ENCODE measurements at places on chromosomes 1 and 21.
A peak's percentile ranks its signal among the peaks of the same experiment; 100 is the strongest.

DNA sequence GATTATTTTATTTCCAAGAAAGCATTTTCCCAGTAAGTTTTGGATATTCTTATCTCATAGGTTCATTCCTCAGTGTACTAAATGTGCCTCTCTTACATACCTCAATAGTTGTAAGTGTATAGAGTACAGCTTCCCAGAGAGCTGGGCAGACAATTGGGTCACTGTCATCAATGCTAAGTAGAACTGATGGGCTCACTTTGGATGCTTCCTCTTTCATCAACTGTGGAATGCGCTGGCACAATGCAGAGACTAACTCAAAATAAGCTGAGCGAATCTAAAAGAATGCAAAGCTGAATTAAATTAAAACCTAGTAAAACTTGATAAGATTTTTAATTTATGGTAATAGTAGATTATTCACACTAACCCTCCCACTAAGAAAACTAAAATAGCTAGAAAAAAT lies 21.5 kb downstream of the LTN1 start:
- no peak for DNase-seq

GRCh38 chr1:16960560-16961296 lies 19.7 kb downstream of the MFAP2 start:
- peak; percentile 78 for DNase-seq

DNA sequence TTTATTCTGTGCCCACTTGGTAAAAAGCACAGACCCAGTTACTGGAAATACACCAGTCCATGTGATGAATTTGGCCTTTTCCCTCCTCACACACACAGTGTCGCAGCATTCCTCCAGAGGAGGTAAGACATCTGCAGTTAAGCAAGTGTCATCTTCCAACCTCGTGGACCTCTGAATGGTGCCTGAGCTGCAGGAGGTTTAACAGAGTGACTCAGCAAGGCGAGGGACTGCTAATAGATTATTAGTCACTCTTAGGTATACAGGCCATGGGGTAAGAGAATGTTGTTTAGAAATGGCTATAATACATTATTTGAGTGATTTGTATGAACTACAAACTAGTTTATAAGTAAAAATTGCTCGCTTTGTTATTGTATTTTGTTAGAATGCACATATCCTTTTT lies 8.6 kb upstream of the LRRC8B start:
- no peak for DNase-seq

- DNase-seq, result no peak
Observed at GRCh38 chr1:185929776-185930175, 195.6 kb downstream of the HMCN1 start.

DNA sequence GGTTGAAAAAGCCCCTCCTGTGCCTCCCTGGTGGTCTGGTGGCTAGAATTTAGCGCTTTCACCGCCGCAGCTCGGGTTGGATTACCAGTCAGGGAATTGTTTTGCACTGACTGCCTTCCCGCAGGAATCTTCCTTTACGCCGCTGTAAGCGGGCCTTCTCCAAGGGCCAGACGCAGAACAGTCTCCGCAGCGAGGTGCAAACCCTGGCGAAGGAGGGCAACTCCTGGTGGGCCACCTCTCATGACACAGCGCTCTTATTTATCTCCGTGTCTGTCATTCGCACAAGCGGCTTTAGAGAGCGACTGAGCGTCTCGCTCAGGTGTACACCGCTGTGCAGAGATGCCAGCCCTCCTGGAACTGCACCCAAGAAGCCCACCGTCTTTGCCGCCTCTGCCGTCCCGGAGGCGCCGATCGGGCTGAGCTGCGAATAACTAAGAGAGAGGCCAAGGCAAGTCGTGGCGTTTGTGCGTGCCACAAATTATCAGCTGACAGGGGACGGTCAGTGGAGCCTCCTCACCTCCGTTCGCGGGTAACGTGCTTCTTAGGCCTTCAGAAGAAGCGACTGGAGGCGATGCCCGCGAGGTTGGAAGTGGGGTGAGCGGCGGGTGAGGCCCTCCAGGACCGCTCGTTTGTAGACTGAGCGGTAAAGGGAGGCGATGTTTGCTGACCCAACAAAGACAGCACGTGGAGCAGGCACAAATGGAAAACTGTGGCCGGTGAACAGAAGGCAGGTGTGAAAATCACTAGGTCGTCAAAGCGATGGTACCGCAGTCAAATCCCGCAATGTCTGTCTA lies 93.5 kb downstream of the PRKAB2 start:
- DNase-seq, result no peak

DNA sequence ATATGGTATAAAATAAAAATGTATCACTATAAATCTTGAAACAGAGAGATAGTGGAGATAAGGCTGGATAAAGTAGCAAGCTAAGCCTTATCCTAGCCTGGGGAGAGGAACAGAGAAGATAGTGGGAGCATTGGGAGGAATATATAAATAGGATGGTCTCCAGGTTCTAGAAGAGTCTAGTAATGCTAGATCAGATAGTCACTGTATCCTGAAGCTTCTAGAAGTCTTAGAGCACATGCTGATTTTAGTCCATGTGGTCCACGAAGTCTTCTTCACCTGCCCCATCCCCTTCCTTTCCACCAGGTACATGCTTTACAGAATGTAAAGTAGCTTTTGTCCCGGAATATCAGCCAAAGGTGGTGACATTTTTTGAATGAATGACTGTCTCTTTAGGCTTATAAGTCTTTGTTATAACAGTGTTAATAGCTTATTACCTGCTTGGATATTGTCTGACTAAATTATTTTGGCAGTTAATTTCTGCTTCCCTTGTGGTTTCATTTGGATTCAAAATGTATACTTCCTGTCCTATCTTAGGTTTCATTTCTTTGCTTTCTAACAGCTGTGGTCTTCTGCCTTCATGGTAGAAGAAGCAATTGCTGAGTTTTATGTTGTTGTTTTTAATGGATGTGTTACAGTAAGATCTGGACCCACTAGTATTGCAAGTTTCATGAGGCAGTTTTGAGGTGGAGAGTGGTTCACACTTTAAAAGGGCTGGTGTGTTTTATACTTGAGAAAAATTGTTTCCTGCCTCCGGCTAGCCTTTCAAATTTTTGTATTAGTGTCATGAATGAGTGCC lies 5.9 kb downstream of the SMG7 start:
- DNase-seq, result no peak

- no peak for DNase-seq
Observed at GRCh38 chr1:159946242-159947187, 1.1 kb upstream of the IGSF9 start.

- DNase-seq, result peak; percentile 57
Observed at GRCh38 chr1:201137579-201138310, 10.8 kb upstream of the ASCL5 start.

DNA sequence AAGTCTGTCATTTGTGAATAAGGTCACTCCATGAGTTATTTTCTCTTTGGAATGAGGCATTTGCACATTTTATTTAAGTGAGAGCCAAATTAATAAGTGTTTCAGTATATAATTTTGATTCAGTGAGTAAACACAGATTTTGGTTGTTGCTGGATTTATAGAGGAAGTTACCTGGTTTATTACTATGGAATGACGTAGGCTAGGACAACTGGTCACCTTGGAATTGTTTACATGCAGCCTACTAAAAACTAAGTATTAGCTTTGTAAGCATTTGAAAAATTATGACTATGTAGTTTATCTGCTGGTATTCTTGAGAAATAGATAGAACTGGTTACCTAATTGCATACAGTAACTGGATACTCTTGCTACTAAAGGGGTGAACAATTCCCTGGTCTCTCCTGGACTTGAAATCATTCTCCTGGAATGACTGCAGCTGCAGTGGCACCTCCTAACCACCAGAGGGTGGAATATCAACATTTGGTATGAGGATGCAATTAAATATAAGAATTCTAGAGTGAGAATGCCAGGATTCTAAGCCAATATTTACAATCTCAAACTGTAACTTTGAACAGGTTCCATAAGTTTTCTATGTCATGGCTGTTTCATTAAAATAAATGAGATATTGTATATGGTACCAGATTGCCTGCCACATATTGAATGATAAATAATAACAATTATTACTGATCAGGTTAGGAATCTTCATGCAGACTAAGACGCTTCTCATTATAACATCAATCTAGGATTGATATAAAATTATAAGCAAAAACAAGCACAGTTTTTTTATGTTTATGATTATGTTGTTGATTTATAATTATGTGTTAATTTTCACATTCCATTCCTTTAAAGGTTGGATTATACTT lies 3.5 kb upstream of the KRTAP27-1 start:
- DNase-seq, result peak; percentile 15

DNA sequence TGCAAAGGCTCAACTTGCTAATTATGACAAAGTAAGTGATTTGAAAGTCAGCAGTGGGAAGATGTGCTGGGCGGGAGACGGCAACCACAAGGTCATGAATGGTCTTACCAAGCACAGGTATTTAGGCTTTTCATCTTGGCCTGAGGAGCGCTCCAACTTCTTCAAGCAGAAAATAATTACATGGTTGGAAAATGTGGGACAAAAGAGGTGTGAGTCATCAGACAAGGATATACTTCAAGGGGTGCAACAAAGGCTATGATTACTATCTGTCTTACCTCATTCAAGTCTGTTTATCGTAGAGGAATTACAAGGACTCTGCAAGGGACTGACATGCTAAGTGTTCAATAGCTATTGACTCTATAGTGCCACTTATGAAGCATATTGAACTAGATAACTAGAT lies 2005.7 kb downstream of the MRPL39 start:
- DNase-seq, result no peak

DNA sequence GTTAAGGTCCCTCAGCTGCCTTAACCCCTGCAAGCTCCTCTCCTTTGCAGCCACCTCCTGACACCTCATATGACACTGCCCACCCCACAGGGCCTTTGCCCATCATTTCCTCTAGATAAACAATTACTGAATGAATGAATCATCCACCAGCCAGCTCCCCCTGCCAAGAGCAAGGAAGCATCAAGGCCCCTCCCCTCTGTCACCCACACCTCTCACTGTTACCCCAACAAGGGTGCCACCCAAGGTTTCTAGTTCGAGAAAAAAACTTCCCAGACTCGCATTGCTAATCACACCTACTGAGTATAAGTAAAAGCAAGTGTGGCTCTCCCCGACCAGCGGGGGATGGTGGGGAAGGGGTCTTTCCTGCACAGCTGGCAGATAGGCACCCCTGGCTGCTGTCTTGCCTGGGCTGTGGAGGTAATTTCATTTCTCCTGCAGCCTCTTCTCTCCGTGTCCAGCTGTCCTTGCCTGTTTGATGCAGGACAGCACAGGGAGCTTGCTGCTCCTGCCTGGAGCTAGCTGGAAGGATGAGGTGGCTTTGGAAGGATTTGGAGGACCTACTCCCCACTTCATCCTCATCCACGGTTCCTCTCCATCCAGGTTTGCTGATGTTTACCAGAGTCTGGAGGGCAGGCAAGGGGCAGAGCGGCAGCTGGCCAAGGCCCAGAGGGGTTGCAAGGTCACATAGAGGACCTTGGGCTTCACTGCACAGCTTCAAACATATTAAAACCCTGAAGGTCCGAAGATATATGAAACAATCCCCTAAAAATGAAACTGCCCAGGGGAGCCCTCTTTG lies 33.1 kb upstream of the LBR start:
- no peak for DNase-seq

DNA sequence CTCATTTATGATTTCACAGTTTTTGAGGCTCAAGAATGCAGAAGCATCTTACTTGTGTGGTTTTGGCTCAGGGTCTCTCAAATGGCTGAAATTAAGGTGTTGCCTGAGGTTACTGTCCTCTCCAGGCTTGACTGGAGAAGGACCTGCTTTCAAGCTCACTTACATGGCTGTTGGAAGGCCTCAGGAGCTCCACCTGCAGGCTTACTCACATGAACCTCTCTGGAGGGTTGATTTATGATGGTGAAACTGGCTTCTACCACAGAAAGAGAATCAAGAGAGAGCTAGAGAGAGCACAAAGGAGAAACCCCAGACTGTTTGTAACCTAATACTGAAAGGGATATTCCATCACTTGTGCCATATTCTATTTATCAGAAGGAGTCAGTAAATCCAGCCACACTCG lies 6.2 kb upstream of the KCNK2 start:
- no peak for DNase-seq

GRCh38 chr1:101013776-101014175 lies 11.8 kb downstream of the DPH5 start:
- DNase-seq, result no peak

GRCh38 chr1:216670118-216670883 lies 52.9 kb downstream of the ESRRG start:
- DNase-seq, result no peak

- DNase-seq, result no peak
Observed at GRCh38 chr1:22808676-22809483, 98.2 kb downstream of the EPHB2 start.

DNA sequence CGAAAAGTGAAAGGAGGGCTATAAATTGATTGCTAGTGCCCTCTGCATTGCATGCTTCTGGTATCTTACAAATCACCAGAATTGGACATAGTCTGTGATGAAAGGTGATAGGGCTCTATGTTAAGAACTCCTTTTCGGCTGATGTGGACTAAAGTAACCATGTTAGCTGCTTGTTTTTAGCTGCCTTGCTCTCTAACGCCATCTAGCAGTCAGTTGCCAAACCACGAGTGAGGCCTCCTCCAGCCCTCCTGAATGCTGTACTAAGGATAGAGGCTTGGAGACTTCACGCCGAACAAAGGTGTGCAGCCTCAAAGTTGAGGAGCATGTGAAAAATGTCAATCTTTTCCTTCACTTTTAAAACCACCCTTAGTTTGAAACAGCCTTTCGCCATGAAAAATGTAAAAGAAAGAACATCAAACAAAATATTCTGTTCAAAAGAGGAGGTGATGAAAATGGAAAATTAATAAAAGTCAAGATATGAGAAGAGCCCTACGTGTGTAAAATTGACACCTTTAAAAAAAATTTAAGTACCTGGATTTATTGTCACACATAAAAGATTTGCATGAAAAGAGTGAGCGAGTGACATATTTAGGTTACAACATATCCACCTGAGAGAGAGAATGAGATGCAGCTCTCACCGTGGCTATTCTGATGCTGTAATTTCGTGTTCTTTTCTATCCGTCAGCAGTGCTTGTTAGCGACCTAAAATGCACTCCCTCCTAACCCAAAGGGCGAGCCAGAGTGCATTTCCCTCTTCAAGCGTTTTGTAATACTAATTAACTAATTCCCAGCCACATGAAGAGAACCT lies 8.1 kb downstream of the LRRC53 start:
- DNase-seq, result no peak

GRCh38 chr1:226362361-226362760 lies 45.5 kb downstream of the PARP1 start:
- DNase-seq, result no peak

DNA sequence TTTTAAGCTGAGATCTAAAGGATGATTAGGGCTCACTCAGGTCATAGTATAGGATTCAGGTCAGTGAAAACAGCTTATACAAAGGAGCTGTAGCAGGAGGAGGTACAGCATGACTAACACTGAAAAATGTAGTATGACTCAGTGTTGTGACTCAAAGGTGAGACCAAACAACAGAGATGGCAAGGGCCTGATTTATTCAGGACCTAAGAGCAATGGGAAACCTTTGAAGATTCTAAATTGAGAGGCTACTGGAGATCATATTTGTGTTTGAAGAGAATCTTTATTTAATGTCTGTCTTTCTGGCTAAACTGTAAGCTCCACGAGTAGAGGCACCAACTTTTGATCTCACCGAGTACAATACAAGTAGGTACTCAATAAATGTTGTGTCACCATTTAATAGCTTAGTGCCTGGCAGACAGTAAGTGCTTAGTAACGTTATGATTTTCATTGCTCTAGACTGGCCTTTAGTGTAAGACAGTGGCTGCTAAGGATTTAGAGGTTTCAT lies 43.5 kb downstream of the PRKAA2 start:
- no peak for DNase-seq

- no peak for DNase-seq
Observed at GRCh38 chr1:110174961-110175360, 24.7 kb downstream of the SLC6A17 start.

GRCh38 chr1:15541231-15541792 lies 14.7 kb downstream of the DNAJC16 start:
- DNase-seq, result no peak

GRCh38 chr1:77623066-77623465 lies 59.4 kb downstream of the ZZZ3 start:
- DNase-seq, result no peak

Measured in prostate gland (tissue), 2 donors.